ENCODE measurements at places on chromosomes 5 and 9. TPM values are rescaled to one million over a fixed set of nuclear protein-coding genes. Genes with fewer than 3 reads are reported as not detected.

DNA sequence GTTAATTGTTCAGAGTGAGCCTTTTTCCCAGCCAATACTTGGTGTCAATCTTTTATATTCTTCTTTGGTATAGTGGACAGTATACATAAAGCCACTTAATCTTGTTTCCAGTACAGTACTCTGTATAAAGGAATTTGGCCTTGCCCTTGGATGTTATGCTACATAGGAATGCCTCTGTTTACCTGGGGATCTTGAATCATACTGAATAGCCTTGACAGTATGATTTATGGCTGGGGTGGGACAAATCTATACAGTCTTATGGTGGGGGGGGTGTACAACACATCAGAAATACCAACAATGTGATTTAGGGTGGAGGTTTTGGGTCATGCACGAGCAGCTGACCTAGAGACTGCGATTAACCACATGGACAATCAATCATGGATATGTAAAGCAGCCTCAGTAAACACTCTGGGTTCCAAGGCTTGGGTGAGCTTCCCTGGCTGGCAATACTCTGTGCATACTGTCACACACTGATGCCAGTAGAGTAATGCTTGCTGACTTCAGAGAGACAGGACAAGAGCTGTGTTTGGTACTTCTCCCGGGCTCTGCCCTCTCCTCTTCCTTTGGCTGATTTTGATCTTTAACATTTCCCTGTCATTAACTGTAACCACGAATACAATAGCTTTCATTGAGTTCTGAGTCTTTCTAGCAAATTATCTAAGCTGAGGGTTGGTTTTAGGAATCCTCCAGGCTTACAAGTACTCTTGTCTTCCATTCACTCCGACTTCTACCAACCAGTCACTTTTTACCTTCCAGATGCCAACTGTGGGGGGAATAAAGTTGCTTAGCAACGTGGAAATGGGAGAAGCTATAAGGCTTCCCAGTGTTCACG, 84.6 kb downstream of the IARS1 start:
- DNase-seq = no peak

RELL2 gene
- 2.0 TPM for total RNA-seq

DNA sequence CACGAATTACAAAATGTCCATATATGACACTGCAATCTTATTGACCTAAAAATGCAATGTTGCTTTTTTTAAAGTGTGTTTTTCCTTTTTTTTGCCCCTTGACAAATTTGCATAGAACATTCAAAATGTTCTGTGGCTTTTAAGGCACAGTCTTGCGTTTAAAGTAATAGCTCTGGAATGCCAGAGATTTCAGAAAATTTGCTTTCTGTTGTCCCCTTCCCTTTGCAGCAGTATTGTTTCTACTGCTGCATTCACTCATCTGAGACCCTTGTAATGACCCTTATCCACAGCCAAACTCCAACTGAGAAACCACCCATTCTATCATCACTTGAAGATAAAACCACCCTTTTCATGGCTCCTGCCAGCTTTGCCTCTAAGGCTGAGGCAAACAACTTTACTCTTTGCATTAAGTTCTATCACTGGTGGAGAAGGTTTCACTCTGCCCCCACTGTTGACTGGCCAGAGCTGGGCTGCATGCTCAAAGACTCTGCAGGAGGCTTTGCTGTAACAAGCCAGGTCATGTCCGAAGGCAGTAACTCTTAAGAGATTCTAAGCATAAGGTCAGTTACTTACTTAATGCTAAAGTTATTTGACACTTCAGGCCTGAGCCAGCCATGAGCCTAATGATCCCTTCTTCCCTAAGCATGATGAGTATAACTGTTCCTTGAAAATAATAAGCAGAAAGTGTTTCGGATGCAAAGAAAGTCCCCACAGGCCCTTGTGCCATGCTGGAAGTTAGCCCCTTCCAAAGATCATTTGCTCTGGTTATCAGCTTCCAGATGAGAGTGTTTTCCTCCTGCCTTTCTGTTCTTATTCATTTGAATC, 101.9 kb downstream of the CD180 start:
- no peak for DNase-seq

DNA sequence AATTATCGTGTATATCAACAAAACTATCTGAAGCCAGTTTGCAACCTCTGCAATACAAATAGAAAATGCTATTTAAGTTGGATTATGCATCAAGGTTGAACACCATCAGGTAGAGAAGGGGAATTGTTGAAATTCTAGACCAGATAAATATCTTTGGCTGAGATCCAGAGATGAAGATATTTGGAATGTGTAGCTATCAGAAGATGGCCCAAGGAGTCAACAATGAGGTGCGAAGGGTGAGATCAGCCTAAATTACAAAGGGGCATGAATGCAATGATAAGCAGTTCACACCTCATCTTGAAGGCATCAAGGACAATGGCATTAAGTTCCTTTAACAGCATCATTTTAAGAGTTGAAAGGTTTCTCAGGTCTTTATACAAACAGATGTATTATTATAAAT, 572.1 kb upstream of the DMAC1 start:
- no peak for DNase-seq

GRCh38 chr5:126965061-126965475, 65.3 kb downstream of the MARCHF3 start:
- no peak for DNase-seq

- no peak for DNase-seq
These were observed 1.2 kb upstream of the NELFB start for GRCh38 chr9:137253717-137254623.

IFNA1 gene
- total RNA-seq = not detected

TIMD4 gene
- not detected for total RNA-seq

DNAJC18 gene
- 14.9 TPM for total RNA-seq

GRCh38 chr5:106875591-106876297, 795.0 kb downstream of the EFNA5 start:
- no peak for DNase-seq

VAV2 gene
- 5.3 TPM for total RNA-seq

DNA sequence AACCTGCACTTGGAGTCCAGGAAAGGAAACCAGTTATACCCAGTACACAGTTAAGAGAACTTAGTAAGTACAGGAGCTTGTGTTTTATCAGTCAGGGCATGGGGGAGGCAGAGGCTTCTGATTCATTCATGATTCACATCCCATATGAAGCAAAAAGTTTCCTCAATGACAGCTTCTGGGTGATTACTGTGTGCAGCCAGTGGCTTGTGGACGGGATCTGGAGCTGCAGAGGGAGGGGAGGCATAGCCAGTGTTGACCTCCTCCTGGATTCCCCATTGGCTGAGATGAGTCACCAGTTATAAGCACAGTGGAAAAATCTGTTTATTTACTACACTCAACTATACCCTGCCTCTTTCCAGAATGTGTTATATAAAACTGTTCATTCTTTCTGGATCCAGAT, 17.7 kb downstream of the IL31RA start:
- DNase-seq = no peak

- DNase-seq = no peak
These were observed 541.7 kb downstream of the SPOCK1 start for GRCh38 chr5:136957428-136957827.

- DNase-seq = no peak
These were observed 157.4 kb downstream of the SNCAIP start for GRCh38 chr5:122469384-122469919.

HBEGF gene
- 27.7 TPM for total RNA-seq

DNA sequence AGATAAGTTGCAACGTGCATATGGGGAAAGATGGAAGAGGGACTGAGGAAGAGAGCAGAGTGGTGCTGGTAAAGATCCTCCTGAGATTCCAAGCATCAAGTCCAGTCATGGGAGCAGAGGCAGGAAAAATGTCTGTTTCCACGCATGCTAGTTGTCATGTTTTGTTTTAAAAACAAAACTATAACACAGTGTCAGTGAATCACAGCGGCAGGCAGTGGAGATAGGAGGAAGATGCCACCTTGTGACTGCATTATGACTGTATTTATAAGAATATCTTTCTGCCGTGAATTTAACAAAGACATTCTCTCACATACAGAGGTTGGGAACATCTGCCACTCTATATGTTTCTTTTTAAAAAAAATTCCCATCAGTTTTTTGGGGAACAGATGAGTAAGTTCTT, 3.7 kb upstream of the SVEP1 start:
- no peak for DNase-seq

Measured in heart left ventricle (tissue), 16 donors.